ENCODE measurements at places on chromosomes 12 and 14.

DNA sequence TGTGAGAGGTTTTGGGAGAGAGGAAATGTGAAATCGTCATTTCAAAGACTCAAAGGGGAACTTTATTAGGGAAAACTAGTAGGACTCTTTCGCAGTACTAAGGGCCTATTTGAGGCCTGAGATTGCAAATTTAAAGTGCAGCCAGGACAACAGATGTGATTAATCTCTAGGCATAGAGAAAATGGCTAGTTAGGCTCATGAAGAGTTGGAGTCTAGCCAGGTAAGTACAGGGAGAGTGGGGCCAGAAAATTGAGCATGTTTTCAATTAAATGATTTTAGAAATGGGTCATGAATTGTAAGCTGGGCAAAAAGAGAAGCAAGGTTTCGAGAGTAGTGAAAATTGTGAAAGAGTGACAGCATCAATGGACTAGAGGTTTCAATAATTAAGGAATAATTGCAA is 91.9 kb upstream of the LMNTD1 start:
- no peak for DNase-seq

DNA sequence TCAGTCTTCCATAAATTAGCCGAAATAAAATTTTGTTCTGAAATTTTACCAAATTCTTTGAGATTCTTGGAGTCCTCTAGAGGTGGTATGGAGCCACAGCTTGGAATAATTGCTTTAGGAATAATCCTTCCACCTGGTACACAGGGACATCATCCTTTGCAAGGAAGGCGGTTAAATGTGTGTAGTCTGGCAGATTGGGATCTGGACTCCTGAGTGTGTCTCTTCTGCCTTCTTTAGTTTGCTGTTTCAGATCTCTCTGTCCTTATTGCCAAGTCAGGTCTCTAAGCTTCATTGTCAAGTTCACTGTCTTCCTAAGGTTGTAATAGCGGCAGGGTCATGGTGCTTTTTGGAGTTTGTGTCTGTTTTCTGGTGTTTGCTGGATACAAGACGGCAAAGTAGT is 393.9 kb upstream of the RGS6 start:
- DNase-seq: no peak

- no peak for DNase-seq
These were observed 68.6 kb downstream of the SLC25A47 start for GRCh38 chr14:100391724-100392123.

- DNase-seq: no peak
These were observed 31.7 kb downstream of the TNFAIP2 start for GRCh38 chr14:103155010-103155409.

GRCh38 chr14:102591372-102591943 is 991 bp upstream of the RCOR1 start:
- peak; percentile 9 for DNase-seq

DNA sequence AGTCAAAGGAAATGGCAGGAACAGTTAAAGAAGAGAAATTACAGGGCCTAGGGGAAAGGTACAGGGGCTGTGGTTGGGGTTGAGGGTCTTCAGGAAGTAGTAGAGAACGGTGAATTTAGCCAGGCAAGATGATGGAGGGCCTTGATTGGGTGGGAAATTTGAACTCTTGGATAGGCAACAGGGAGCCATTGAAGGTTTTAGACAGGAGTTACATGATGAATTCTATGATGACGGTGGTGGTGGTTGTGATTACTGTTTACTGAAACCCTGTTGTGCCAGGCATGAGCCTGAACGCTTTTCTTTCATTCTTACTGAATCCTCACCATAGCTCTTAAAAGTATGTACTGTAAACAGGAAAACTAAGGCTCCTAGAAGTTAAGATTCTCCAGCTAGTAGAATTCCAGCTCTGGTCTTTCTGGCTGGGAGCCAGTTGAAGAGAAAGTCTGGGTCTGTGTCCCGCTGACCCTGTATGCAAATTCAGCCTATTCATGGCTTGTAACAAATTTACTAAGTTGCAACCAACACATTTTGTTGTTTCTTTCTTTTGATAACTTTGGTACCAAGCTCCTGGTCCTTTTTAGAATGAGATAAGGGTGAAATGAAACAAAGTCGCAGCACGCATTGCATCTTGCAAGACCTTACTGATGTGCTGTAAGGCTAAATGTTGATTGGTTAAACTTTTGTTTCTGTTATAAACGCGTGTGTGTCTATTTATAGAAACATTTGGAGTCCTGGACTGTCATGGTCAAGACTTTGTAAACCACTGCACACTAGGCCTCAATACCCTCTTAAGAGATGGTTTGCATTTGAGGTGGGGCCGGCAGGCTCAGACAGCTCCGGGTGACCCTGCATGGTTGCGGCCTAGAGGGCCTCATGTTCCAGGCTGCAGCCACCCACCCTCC is 6.0 kb downstream of the ORAI1 start:
- no peak for DNase-seq

DNA sequence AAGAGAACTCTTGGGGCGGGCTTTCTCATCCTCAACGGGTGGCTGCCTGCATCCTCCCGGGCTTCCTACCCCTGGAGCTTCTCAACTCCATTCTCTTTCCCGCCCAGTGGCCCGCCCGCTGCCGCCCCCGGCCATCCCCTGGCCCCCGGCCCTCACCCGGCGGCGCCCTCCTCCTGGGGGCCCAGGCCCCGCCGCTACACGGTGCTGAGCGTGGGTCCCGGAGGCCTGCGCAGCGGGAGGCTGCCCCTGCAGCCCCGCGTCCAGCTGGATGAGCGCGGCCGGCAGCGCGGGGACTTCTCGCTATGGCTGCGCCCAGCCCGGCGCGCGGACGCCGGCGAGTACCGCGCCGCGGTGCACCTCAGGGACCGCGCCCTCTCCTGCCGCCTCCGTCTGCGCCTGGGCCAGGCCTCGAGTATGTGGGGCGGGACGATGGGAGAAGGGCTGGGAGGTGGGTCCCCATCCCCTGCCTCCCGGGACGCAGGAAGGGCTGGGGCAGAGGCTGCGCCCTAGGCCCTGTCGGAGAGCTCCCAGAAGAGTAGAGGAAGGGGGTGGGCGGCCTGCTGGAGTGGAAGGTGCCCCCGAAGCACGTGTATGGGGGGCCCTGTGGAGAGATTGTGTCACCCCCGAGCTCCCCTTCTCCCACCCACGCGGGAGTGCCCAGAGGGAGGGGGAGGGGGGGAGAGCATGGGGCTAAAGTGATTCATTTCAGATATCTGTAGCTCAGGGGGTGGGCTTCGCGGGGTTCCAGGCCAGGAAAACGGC is 1.5 kb downstream of the LAG3 start:
- DNase-seq: peak; percentile 65

- no peak for DNase-seq
These were observed 516 bp downstream of the ANKRD9 start for GRCh38 chr14:102508774-102509745.

DNA sequence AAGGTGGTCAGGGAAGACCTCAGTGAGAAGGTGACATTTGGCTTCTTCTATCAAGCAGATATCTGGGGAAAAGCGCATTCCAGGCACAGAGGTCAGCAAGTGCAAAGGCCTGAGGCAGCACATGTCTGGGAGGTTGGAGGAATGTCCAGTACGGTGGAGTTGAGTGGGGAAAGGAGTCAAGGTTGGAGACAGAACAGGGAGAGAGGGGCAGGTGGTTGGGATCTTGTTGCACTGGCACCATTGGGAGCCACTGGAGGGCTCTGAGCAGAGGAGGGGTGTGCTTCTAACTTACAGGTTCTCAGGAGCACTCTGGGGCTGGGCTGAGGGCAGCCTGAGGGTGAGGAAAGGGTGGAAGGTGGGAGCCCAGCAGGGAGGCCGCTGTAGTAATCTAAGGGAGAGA is 52.1 kb downstream of the EID3 start:
- no peak for DNase-seq

DNA sequence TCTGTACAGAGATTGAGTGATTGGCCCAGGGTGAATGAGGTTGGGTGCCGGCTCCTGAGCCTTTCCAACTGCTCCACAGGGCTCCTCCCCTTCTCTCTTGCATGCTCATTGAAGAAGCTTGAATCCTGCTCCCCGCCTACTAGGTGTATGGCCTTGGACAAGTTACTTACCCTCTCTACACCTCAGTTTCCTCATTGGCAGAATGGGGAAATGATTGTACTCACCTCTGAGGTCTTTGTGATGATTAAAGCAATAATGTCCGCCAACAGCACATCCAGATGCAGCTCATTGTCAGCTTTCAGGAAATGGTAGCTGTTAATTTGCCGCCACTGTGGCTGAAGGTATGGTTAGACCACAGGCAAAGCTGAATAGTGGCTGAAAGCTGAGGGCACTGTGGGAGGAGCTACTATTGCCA is 174.1 kb downstream of the CRADD start:
- peak; percentile 9 for DNase-seq

- no peak for DNase-seq
These were observed 283.0 kb upstream of the PRKD1 start for GRCh38 chr14:30210630-30211029.

- no peak for DNase-seq
These were observed 169.8 kb downstream of the OTOGL start for GRCh38 chr12:80268924-80269749.

- DNase-seq: no peak
These were observed 371.8 kb downstream of the ADAMTS20 start for GRCh38 chr12:43180242-43180641.

DNA sequence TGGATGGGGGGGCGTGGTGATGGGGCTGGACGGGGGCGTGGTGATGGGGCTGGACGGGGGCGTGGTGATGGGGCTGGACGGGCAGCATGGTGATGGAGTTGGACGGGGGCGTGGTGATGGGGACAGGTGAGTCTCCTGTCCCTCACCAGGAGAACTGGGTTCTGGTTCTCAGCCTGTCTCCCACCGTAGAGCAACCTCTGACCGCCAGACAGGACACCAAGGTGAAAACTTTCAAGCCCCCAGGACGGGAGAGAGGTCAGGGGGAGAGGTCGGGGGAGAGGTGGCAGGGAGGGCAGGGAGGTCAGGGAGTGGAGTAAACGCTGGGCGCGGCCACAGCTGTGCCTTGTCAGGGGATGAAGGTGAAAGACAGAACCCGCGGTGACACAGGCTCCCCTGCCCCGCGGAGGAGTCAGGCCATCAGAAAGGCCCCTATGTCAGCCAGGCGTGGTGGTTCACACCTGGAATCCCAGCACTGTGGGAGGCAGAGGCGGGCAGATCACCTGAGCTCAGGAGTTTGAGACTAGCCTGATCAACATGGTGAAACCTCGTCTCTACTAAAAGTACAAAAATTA is 84.6 kb downstream of the GALNT9 start:
- no peak for DNase-seq

DNA sequence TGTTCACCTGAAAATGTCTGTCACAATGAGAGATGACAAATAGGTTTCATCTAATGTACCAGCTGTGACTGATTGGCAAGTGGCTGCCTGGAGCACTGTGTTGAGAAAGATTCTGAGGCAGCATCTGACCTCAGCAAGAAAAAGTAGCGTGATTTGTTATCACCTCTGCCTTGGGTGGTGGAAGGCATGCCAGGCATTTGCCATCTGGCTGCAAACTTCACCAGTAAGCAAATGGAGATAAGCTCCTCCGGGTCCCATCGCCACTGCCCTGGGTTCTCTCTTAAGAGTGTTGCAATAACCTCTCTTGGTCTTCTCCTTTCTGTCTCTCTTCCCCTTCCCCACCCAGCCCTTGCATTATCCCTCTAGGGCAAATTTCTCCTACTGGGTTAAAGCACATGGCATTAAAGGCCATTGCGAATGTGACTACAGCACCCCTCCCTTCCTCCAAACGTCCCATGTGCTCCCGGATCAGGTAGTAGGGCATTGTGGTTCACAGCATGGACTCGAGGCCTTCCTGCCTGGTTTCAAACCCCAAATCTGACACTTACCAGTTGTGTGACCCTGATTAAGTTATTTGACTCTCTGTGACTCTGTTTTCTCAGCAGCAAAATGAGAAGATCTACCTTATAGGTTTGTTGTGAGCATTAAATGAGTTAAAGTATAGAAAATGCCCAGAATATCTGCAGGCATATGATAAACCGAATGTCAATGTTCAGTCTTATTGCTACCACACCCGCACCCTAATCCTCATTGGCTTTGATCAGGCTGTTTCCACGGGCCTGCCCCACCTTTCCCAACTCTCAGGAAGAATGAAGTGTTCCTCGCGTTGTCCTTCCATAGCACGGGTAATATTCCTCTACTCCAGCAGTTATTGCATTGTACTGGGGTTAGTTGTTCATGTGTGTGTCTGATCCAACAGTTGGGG is 8.2 kb upstream of the LGALS3 start:
- DNase-seq: no peak

DNA sequence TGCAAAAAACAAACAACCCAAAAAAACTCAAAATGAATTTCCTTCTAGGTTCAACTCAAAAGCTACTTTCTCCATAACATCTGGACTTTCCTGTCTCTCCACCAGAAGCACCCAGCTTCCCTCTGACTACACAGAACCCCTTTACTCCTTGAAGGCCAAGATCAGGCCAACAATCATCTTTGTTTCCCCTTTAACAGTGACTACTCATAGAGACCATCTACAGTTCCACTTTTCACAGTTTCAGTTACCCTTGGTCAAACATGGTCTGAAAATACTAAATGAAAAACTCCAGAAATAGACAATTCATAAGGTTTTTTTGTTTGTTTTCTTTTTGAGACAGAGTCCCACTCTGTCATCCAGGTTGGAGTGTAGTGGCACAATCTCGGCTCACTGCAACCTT is 11.8 kb downstream of the GCH1 start:
- no peak for DNase-seq

- DNase-seq: no peak
These were observed 49.4 kb downstream of the CCNK start for GRCh38 chr14:99530407-99531155.

GRCh38 chr12:59055204-59055860 is 135.0 kb upstream of the LRIG3 start:
- DNase-seq: no peak

DNA sequence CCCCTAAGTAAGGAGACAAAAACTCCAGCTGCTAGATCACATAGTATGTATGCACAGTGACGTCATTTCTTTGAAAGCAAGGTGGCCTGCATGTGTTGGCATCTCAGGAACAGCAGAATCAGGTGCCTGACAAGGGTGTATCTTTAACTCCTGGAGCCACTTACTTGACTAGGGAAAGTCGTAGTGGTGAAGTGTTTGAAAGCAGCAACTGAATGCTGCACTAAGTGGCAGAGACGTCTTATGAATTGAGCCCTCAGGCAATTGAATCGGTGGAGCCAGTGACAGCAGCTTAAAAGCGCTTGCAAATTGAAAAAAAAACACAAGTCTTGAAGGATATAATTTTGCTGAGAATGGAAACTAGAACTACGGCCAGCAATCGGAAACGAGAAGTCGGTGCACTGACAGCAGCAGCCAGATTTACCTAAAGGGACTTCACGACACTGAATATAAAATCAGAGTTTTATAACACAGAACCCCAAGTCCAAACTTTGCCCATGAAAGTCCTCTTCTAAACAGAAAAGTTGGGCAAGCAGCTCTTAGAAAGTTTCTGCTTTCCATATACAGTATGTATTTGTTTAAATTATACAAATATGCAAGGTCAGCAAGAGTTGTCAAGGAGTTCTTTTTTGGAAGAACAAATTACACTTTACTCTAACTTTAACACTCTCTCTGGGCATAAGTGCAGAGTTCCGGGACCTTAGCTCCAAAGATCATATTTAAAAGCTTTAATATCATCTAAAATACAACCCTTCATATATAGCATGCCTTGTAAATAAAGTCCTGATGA is 1.1 kb downstream of the IGF1 start:
- DNase-seq: no peak

- no peak for DNase-seq
These were observed 125.7 kb upstream of the BTG1 start for GRCh38 chr12:92271341-92271740.

Data from activated T-cell treated with anti-CD3 and anti-CD28 coated beads for 48 hours (primary cell).